Camera-type eye (tissue), 1 donor: ENCODE measurements at places on chromosomes 1 and 21. TPM values are rescaled to one million over a fixed set of nuclear protein-coding genes. Genes with fewer than 3 reads are reported as not detected.

KIRREL1 gene
- total RNA-seq, result 80.8 TPM

GJC2 gene
- total RNA-seq, result 2.1 TPM

PPIAL4G gene
- not detected for total RNA-seq

SLC2A5 gene
- 3.4 TPM for total RNA-seq

TLR5 gene
- 4.9 TPM for total RNA-seq

CD84 gene
- 2.2 TPM for total RNA-seq

SPRR2F gene
- not detected for total RNA-seq

FAM3B gene
- total RNA-seq, result 0.38 TPM

LINGO4 gene
- not detected for total RNA-seq

ARHGAP29 gene
- 71.7 TPM for total RNA-seq

OR2T35 gene
- total RNA-seq, result not detected

RYR2 gene
- total RNA-seq, result 7.6 TPM

XCL1 gene
- not detected for total RNA-seq

NBPF4 gene
- not detected for total RNA-seq

BRDT gene
- not detected for total RNA-seq

B3GALT2 gene
- 25.5 TPM for total RNA-seq

FCAMR gene
- total RNA-seq, result not detected

ZNF281 gene
- 45.9 TPM for total RNA-seq

GBP6 gene
- total RNA-seq, result 0.38 TPM

FAM163A gene
- 1.3 TPM for total RNA-seq

PLEKHM2 gene
- total RNA-seq, result 47.2 TPM

SDC3 gene
- total RNA-seq, result 49.3 TPM
